Lung (tissue), 17 donors: ENCODE measurements at places on chromosomes 5 and 9. TPM values are rescaled to one million over a fixed set of nuclear protein-coding genes. Genes with fewer than 3 reads are reported as not detected.

The ENTPD2 gene
- polyA plus RNA-seq, result 0.39 TPM

The NUTM2F gene
- 0.04 TPM for polyA plus RNA-seq

The KIF27 gene
- 2.9 TPM for polyA plus RNA-seq

The GADD45G gene
- polyA plus RNA-seq, result 70.3 TPM

The HK3 gene
- 56.1 TPM for polyA plus RNA-seq

The HAVCR2 gene
- polyA plus RNA-seq, result 38.4 TPM

The WHRN gene
- 3.1 TPM for polyA plus RNA-seq

The CYSRT1 gene
- 0.70 TPM for polyA plus RNA-seq

The SLC45A2 gene
- polyA plus RNA-seq, result 0.03 TPM

The CDH18 gene
- polyA plus RNA-seq, result not detected

The FOXD4L4 gene
- 0.08 TPM for polyA plus RNA-seq

The SPAAR gene
- polyA plus RNA-seq, result 5.7 TPM

The IFNA13 gene
- polyA plus RNA-seq, result not detected

The DOCK8 gene
- polyA plus RNA-seq, result 9.6 TPM

The SCAI gene
- polyA plus RNA-seq, result 1.4 TPM

The DND1 gene
- 1.5 TPM for polyA plus RNA-seq

The ARID3C gene
- not detected for polyA plus RNA-seq

The MXD3 gene
- 29.0 TPM for polyA plus RNA-seq

The LRRC26 gene
- polyA plus RNA-seq, result 0.37 TPM

The TOMM5 gene
- polyA plus RNA-seq, result 103 TPM

The CCDC183 gene
- 2.8 TPM for polyA plus RNA-seq

The LRRC19 gene
- 0.02 TPM for polyA plus RNA-seq

The SHOC1 gene
- polyA plus RNA-seq, result 0.44 TPM

The CNTFR gene
- polyA plus RNA-seq, result 0.89 TPM

The GALNT12 gene
- polyA plus RNA-seq, result 13.9 TPM

The MRPL50 gene
- 7.9 TPM for polyA plus RNA-seq

The CYLC2 gene
- polyA plus RNA-seq, result not detected

The CEP120 gene
- 5.0 TPM for polyA plus RNA-seq

The TMC1 gene
- polyA plus RNA-seq, result 0.10 TPM

The CEP78 gene
- polyA plus RNA-seq, result 3.7 TPM

The ADAMTS6 gene
- 0.45 TPM for polyA plus RNA-seq

The OR1J2 gene
- polyA plus RNA-seq, result not detected

The GLRA1 gene
- polyA plus RNA-seq, result not detected

The NTNG2 gene
- polyA plus RNA-seq, result 2.2 TPM

The PCDHGA5 gene
- polyA plus RNA-seq, result 0.32 TPM

The AGXT2 gene
- not detected for polyA plus RNA-seq

The INSL6 gene
- not detected for polyA plus RNA-seq

The LRRTM2 gene
- 0.15 TPM for polyA plus RNA-seq

The PCDHA12 gene
- polyA plus RNA-seq, result 0.74 TPM

The NR2F1 gene
- 59.3 TPM for polyA plus RNA-seq

The DBH gene
- polyA plus RNA-seq, result 0.08 TPM

The UBE2QL1 gene
- polyA plus RNA-seq, result 0.08 TPM

The FOXD1 gene
- 0.20 TPM for polyA plus RNA-seq

The NELFB gene
- 51.1 TPM for polyA plus RNA-seq

The SCGB3A1 gene
- polyA plus RNA-seq, result 595 TPM

The EPB41L4B gene
- polyA plus RNA-seq, result 6.0 TPM

The CDKN2B-AS1 gene
- 0.61 TPM for polyA plus RNA-seq

The ZFP37 gene
- polyA plus RNA-seq, result 1.0 TPM

The GPX3 gene
- 1,457 TPM for polyA plus RNA-seq
